A549 (cell line): ENCODE measurements at places on chromosomes 7 and 10.

GRCh38 chr10:95819620-95820329 lies 63.8 kb downstream of the ENTPD1 start:
- DNase-seq, result no peak

- no peak for DNase-seq
Observed at GRCh38 chr10:78952686-78953085, 116.1 kb upstream of the ZMIZ1 start.

DNA sequence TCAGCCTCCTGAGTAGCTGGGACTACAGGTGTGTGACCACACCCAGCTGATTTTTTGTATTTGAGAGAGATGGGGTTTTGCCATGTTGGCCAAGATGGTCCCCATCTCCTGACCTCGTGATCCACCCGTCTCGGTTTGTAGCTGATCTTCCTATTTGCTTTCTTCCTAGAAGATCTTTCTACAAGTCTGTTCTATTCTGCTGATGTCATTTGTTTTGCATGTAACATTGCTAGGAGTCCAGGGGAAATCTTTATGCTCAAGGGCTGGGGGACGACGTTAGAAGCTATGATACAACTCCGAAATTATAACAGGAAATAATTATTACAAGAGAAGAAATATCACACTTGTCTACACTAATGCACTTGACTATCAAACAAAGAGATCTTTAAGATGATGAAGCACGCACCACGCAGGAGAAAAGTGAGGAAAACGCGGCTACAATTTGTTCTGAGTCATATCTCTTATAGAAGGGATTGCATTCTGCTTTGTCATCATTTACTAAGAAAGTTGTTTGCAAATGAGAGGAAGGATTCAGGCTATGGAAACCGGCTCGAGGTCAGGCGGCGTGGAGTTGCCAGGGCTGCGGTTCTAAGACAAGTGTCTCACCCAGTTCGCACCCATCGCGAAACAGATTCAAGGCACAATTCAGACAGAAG lies 103.0 kb upstream of the CARD11 start:
- peak; percentile 63 for DNase-seq

- DNase-seq, result no peak
Observed at GRCh38 chr10:11863353-11864109, 40.4 kb downstream of the PROSER2 start.

DNA sequence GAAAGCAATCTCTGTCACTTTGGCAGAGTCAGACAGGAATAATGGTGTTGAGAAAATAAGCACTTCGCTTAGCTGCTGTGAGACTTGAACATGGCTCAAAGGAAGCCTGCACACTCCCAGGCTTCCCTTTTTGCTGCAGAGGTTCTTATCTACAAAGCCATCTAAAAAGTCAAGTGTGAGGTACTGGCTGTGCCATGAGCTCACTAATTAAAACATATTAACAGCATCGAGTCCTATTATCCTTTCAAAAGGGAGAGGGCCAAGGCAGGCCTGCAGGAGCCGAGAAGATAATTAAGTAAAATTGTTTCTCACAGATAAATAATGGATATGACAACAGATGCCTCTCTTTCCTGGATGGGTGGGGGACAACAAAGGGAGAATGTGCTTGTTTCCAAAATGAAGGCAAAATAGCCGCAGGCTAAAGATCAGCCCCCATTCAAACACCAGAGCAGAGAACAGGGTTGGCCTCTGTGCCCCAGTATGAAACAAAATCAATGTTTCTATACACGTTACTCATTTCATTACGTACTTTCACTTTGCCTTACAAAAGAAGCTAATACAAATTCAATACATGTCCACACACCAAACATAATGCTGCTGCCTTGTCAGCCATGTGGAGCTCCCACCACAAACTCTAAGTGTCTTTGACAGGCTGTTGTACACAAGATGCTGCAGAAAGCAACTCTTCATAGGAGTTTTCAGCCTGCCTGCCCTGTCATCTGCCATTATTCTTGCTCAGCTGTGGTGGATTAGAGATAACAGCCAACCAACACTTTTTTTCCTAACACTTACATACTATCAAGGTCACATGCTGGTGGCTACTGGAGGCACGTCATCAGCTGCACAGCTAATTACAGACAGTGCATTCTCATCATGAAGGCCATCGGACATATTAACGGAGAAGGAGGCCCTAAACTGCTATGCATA lies 55.3 kb downstream of the ELAPOR2 start:
- no peak for DNase-seq

- DNase-seq, result no peak
Observed at GRCh38 chr10:117547716-117548668, 5.4 kb downstream of the EMX2 start.

GRCh38 chr7:100007887-100008286 lies 7.5 kb upstream of the ZKSCAN1 start:
- DNase-seq, result no peak

DNA sequence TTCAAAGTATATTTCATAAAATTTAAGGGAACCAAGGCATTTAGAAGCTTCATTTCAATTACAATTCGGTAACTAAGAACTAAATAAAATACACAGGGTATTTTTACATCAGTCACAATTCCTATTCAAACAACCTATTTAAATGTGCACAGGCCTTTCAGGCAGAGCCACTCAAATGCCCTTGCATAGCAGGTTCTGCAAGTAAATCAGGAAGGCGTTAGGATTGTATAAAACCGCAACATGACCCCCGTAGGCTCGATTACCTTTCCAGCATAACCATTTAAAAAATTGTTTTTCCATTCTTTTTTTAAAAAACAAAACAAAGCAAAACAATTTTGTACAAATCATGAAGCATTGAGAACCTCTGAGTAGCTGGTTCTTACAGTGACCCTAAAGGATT lies 289.9 kb upstream of the SP8 start:
- DNase-seq, result no peak

DNA sequence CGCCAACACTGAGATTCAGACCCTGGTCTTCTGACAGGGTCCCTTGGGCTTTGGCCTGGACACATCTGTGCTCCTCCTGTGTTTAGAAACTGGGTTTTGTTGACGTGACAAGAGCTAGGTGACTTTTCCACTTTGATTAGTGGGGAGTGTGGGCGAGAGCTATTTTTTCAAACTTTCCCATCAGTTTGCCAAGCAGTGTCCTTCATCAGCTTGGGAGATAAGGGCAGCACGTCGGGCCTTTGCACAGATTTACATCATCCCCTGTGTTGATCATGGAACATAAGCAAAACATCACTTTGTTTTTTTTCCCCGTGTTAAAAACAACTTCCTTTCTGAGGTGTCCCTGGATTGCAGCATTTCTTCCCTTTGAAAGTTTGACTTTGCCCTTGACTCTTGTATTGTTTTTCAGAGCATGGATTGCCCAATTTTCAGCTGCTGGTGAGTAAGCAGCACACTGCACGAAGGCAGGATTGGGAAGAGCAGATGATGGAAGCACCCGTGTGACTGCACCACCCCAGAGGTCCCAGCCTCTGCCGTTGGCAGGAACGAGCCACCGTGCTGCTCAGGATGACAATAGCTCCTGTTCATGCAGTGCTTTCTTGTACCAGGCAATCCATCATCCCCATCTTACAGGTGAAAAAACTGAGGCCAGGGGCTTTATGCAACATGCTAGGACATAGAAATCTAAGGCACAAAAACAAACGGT lies 6.4 kb upstream of the IGFBP1 start:
- DNase-seq, result no peak

GRCh38 chr10:5809527-5810154 lies 3.6 kb downstream of the GDI2 start:
- DNase-seq, result no peak

DNA sequence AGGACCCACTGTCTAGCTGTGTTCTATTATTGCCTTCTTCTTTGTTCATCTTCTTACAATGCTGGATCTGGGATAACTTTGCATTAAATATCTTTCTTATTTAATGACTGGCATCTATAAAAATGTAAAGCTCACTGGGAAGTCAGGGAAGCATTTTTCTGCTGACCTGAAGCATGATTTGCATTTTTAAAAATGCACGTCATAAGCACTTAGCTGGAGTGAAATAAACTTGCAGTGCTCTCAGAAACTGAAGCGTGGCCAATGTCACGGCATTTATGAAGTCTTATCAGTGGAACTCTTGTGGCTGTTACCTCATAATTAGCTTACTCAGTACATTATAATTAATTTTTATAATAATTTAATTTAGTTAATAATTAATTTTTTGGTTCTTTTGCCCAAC lies 59.1 kb downstream of the FRMD4A start:
- DNase-seq, result no peak

- DNase-seq, result peak; percentile 60
Observed at GRCh38 chr7:75756991-75757676, 14.9 kb downstream of the CCL26 start.

DNA sequence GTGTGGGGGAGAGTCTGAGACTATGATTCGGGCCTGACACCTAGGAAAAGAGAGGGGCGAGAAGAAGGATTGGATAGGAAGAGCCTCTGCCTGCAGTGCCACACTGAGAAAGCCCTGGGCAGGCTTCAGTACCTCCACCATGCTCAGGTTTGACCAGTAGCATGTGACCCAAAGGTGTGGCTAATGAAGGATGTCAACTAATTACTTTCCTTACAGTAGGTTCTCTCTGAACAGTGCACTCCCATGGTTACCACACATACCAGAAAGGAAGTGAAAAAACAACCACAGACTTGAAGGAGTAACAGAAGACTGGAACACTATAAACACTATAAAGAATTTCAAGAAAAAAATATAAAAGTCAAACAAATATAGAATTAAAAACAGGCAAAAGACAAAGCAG lies 46.2 kb downstream of the SEM1 start:
- DNase-seq, result no peak

DNA sequence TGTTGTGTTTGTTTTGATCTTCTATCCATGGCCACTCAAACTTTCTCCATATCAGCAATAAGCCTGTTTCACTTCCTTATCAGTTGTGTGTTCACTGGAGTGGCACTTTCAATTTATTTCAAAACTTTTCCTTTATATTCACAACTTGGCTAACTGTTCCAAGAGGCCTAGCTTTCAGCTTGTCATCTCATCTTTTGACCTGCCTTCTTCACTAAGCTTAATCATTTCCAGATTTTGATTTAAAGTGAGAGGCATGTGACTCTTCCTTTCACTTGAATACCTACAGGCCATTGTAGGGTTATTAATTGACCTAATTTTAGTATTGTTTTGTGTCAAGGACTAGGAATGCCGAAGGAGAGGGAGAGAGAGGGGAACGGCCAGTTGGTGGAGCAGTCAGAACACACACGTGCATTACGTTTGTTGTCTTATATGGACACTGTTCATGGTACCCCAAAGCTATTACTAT lies 5.5 kb upstream of the GNAT3 start:
- DNase-seq, result no peak

DNA sequence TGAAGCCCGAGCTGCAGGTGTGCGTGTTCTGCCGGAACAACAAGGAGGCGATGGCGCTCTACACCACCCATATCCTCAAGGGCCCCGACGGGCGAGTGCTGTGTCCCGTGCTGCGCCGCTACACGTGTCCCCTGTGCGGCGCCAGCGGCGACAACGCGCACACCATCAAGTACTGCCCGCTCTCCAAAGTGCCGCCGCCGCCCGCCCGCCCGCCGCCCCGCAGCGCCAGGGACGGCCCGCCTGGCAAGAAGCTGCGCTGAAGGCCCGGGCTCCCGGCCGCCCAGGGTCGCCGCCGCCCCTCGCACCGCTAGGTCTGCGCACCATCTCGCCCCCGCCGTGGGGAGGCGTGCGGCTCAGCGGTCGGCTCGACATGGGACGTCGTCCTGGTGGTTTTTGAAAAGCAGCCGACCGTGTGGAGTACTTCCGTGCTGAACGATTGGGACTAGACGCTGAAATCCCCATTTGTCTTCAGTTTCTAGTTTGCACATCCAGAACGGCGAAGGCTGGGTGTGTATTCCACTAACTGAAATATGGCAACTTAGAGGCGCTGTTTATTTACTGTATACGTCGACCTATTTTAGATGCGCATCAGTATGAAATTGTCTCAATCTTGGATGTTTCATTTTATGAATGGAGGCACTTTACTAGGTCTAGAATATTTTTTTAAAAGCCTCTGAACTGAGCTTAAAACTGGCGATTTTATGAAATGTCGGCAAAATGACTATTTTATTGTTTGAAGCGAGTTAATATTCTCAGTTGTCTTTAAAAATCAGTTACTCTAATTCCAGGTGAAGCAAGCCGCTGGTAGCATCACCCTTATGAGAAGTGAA lies 1.1 kb downstream of the NANOS1 start:
- no peak for DNase-seq

DNA sequence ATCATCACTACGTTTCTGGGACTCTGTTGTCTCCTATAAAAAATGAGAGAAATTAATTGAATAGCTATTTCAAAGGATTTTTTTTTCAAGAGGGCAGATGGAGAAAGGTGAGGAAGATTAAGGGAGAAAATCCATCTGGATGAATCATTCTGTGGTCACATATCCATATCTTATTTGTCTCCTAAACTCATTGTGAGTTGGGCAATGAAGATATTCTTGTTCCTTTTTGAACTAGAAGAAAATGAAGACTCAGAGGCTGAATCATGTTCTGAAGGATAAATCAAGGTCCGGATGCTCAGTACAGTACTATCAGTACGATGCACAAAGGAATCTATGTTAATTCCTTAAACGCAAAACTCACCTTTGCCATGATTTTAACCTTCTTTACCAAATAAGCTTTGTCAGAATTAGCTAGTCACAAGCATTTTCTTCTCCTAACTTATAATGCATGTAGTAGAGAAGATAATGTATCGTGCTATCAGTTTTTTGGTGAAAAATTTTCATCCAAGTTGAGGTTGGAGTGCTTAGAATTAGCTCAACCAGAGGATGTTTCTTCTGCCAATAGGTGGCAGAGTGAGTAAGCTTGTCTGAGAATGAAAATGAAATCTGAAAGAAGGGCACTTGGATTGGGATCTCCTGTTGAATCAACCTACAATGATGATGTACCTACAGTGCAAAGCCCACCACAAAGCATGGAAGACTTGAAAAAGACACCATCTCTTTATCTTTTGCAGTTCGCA lies 446.9 kb downstream of the KIF20B start:
- DNase-seq, result peak; percentile 28

DNA sequence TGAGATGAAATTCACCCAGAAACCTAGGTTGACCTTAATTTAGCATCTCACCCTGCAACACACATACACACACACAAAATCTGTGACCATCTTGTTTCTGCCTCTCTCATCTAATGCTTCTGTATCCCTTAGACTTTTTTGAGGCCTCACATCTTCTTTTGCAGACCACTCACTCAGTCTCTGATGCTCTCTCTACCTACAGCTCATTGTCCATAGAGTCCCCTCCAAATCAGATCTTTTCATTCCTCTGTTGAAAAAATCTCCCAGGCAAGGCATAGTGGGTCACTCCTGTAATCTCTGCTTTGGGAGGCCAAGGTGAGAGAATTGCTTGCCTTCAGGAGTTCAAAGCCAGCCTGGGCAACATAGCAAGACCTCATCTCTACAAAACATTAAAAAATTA lies 17.6 kb upstream of the PAX2 start:
- DNase-seq, result no peak

GRCh38 chr10:19659920-19660655 lies 156.1 kb upstream of the PLXDC2 start:
- no peak for DNase-seq
